Stimulated activated effector memory CD8-positive, alpha-beta T cell treated with anti-CD3 and anti-CD28 coated beads, Interleukin-12 subunit alpha, Interleukin-12 subunit beta, amount 100 ng/mL, for 72 hours (primary cell): ENCODE measurements at places on chromosomes 13 and 19.

GRCh38 chr19:35291916-35292315 lies at the start of gene MAG:
MAG (plus strand) TSS chr19:35292161; CDS start chr19:35295409, 3,248 bp downstream.
- DNase-seq: no peak

DNA sequence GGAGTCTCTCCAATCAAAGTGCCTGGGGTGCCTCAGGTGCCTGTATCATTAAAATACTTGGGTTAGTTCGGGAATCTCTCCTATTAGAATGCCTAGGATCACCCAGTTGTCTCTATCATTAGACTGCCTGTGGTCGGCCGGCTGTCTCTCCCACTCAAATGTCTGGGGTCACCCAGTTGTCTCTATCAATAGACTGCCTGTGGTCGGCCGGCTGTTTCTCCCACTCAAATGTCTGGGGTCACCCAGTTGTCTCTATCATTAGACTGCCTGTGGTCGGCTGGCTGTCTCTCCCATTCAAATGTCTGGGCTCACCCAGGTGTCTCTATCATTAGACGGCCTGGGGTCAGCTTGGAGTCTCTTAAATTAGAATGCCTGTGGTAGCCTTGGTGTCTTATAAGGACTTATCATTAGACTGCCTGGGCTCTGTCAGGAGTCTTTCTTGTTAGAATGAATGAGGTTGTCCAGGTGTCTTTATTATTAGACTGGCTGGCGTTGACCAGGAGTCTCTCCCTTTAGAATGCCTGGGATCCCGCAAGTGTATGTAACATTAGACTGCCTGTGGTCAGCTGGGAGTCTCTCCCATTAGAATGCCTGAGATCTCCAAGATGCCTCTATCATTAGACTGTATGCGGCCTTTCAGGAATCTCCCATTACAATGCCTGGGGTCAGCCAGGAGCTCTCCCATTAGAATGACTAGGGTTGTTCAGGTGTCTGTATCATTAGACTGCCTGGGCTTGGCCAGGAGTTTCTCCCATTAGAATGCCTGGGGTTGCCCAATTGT lies 1555.5 kb downstream of the UQCRFS1 start:
- no peak for DNase-seq

- no peak for DNase-seq
Measured at GRCh38 chr13:80783926-80784565, 443.1 kb upstream of the SPRY2 start.

GRCh38 chr13:32284927-32285632 lies 30.1 kb downstream of the ZAR1L start:
- DNase-seq: no peak

- no peak for DNase-seq
Measured at GRCh38 chr19:19403373-19403901, 2.0 kb upstream of the GATAD2A start.

DNA sequence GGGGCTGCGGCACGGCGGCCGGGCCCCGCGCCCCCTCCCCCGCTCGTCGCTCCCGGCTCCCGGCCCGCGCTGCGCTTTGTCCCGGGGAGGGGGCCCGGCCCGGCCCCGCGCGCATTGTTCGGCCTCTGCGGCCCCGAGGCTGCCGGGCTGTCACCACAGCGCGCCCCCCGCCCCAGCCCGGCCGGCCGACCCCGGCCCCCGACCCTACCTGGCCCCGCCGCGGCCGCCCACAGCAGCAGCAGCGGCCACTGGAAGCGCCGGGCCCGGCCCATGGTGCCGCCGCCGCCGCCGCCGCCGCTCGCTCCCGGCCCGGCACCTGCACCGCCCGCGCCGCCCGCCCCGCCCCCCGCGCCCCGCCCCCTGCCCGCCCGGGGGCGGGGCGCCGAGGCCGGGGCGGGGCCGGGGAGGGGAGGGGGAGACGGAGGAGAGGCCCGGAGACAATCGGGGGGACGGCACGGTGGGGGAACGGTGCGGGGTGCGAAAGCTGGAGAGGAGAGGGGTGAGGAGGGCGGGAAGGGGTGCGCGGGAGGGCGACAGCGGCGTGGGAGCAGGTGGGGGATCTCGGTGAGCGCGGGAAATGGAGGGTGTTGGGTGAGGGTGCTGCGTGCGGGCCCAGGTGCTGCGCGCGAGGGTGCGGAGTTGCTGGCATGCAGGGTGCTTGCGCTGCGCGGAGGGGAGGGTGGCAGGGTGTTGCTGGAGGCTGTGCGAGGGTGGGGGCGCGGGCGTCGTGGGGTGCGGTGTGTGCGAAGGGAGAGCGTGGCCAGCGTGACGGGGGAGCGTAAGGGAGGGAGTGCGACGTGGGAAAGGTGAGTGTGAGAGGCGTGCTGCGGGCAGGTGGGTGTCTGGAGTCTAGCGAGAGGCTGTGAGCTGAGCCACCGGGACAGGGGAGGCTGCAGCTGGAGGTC lies at the start of gene CADM4:
CADM4 (minus strand) TSS at position 332 of the 905 bp plus-strand sequence; CDS start at position 272, 60 bp downstream.
- peak; percentile 61 for DNase-seq

- DNase-seq: no peak
Measured at GRCh38 chr19:42479736-42480135, 37.0 kb upstream of the CXCL17 start.

- no peak for DNase-seq
Measured at GRCh38 chr19:4597278-4597974, 37.9 kb upstream of the SEMA6B start.

GRCh38 chr19:53463263-53463662 lies 4.3 kb upstream of the ZNF813 start:
- no peak for DNase-seq

DNA sequence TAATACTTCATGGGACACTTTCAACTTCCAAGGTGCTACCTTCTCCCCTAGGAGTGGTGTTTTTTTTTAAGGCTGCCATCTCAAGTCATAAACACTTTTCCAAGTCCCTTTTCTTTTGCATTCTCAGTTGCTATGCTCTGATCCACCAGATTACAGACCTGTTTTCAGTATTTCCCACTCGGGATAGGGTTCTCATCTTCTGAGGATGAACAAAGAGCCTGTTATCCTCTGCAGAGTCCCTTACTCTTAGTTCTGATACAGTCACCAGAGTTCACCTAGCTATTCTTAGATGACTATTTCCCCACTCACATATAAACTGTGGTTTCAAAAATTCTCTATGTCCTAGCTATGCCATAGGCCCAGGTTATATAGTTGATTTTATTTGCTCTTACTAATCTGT lies 15.9 kb downstream of the ZDHHC20 start:
- DNase-seq: no peak

DNA sequence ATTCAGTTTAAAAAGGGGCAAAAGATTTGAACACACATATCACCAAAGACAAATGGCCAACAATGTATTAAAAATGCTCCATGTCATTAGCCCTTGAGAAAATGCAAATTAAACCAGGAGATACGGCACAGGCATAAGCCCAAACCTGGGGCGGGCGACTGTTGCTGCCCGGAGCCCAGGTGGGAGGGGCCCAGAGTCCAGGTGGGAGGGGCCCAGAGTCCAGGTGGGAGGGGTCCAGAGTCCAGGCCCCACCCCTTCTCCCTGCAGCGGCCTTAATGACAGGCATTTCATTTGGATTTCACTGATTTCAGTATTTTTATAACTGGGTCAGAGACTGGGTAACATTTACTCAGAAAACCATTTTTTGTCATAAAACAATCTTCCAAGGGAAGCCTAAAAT lies 78.2 kb downstream of the RASA3 start:
- DNase-seq: no peak

- DNase-seq: peak; percentile 40
Measured at GRCh38 chr13:59318320-59318930, 845.3 kb downstream of the DIAPH3 start.

DNA sequence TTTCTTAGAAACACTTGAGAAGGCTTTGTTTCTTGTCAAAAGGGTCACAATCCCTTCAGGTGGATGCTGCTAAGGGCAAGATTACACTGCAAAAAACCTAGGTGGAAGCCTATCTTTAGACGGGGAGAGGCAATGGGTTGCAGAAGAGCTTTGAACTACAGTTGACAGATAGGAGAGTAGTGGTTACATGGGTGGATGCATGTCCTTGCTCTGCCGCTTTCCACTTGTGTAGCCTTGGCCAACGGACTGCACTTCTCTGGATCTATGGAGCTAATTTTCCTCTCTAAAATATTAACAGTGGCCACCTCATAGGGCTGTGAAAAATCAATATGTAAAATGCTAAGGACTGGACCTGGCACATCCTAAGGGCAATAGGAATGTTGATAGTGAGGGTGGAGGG lies 980 bp downstream of the BCKDHA start:
- DNase-seq: no peak

GRCh38 chr19:52786078-52786463 lies 520 bp downstream of the ZNF600 start:
- no peak for DNase-seq

GRCh38 chr13:35347679-35348205 lies 128.7 kb downstream of the MAB21L1 start:
- no peak for DNase-seq

- no peak for DNase-seq
Measured at GRCh38 chr19:41323430-41324125, 13.6 kb downstream of the CCDC97 start.

DNA sequence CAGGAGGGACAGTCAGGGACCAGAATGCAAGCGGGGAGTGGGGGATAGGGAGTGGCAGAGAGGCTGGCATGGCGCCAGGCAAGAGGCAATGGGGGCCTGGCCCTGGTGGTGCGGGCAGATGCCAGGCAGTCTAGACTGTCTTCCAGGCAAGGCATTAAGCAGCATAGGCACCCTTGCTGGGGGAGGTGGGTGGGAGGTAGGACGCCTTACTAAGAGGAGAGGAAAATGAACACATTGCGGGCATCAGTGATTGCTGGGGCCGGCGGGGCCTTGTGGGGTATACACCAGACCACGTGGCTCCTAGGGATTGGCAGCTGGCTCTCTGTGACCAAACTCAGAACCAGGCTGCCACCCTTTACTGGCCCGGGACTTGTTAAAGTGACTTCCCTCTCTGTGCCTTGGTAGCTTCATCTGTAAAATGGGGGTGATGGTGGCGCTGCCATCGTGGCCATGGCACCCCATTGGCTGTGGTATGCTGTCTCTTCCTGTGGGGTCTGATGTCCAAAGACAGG lies 46.0 kb downstream of the DNM2 start:
- DNase-seq: no peak

- DNase-seq: no peak
Measured at GRCh38 chr19:28521614-28522544, 691.1 kb downstream of the UQCRFS1 start.

DNA sequence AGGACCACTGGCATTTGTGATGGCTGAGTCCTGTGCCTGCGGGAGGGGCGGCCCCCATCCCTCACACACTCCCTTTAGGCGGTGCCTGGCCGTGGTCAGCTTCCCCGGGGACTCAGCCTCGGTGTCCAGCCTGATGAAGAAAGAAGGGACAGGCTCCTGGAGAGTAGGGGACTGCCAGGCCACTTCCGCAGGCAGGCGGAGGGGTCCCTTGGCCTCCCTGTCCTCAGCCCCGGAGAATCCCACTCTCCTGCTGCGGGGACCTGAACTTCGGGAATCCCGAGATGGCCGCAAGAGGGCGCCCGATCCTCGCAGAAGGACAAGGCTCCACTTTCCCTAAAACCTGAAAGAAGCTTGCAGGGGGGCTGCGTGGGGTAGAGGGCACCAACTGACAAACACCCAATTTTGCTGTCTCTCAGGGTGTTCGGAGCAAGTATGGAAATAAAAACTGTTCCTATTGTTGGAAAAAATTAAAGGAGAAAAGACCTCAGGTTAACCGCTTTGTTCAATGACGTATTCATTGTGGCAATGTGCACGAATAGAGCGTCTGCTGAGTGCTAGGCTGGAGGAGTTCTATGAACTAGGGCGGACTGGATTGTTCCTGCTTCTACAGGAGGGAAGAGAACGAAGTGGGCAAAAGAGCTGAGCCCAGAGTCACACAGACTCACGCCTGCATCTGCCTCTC lies 297.3 kb downstream of the ZNF536 start:
- peak; percentile 27 for DNase-seq

DNA sequence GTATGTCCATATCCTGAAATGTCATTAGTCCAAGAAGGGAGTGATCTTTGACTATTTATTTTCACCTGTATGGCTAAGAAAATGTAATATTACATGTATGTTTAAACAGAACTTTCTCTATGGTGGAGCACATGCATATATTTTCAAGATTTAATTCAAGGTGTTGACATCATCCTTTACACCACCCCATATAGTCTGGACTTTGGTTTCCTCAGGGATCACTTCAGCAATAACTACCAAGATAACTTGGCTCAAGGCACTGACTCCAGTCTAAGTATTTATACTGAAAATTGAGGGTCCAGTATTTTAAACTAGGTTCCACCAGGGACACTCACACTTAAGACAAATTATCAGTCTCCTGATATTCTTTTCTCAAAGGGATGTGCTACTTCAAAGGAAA lies 660.6 kb downstream of the EFNB2 start:
- no peak for DNase-seq

- no peak for DNase-seq
Measured at GRCh38 chr13:67071918-67072598, 158.1 kb downstream of the PCDH9 start.

GRCh38 chr13:85521657-85522056 lies 277.6 kb downstream of the SLITRK6 start:
- no peak for DNase-seq

- DNase-seq: no peak
Measured at GRCh38 chr13:52751196-52751595, 11.6 kb upstream of the CNMD start.

GRCh38 chr19:8631425-8631819 lies 989 bp downstream of the NFILZ start:
- DNase-seq: no peak

DNA sequence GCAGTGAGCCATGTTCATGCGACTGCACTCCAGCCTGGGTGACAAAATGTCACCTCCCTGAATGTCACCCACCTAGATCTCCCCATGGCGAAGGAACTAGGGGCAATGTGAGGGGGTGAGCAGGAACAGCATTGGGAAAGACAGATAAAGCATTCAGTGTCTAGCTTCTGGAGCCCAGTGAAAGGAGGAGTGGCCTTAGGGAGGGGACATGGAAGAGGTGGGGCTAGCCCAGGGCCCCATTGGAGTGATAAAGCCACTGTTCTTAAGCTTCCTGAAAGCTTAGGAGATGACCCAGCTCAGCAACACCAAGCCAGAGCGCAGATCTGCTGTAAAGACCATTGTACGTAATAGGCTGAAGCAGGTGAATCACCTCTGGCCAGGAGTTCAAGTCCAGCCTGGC lies 13.0 kb upstream of the KCNN1 start:
- DNase-seq: no peak

- no peak for DNase-seq
Measured at GRCh38 chr19:34990578-34991192, 9.4 kb upstream of the GRAMD1A start.
